Nucleus accumbens (tissue), 56 donors: ENCODE measurements at places on chromosomes 11 and 22.

DNA sequence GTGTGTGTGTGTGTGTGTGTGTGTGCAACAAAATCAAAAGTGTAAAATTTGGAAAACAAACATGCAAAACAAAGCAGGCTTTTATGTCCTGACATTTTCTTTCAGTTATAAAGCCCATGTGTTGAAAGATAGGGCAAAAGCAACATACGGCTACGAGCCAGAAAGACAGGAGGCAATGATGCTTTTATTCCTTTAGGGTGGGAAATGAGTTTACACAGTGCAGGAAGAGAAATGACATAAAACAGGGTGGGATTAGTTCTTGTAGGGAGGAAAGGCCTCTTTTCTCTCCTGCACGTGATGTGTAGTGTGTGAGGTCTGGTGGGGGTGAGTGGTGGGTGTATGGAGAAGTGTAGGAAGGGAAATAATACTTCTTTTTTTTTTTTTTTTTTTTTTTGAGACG lies 29.4 kb downstream of the IL18 start:
- DNase-seq: no peak

DNA sequence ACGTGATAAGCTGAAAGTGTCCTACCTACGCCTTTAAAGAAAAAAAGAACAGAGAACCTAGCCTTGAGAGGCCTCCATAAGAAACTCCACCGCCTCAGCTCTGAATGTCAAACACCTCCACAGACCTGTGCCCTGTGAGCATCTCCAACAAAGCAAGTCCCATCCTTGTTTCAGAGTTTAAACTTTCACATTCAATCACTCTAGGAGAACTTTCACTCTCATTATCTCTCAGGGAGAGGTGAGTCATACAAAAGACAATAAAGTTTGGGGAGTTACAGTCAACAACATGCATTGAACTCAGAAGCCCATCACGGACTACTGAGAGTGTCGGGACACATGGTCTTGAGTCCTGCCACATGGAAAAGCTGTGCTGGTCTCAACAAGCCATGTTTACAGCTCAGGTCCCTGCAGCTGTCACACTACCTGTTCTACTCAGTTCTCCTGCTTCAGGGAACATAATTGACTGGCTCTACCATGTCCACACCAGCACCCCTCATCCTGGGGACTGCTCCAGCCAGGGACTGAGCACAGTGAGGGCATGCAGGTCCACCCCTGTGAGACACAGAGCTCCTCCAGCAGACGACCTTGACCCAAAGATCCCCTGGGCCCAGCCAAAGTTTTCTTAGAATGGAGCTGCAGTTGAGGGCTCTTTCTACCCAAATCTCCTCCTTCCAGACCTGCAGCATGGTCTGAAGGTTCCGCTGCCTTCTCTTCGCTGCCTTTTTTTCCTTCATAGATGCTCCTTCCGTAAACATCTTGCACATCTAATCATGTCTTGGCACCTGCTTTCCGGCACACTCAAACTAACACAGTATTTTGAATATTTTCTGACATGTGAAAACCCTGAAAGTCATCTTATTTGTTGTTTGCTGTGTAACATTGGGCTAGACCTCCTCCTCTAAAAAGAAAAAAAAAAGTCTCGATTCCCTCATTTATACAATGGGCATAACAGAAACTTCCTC lies 114.9 kb downstream of the ETS1 start:
- DNase-seq: no peak

- no peak for DNase-seq
Observed at GRCh38 chr11:34185926-34186841, 80.8 kb downstream of the NAT10 start.

DNA sequence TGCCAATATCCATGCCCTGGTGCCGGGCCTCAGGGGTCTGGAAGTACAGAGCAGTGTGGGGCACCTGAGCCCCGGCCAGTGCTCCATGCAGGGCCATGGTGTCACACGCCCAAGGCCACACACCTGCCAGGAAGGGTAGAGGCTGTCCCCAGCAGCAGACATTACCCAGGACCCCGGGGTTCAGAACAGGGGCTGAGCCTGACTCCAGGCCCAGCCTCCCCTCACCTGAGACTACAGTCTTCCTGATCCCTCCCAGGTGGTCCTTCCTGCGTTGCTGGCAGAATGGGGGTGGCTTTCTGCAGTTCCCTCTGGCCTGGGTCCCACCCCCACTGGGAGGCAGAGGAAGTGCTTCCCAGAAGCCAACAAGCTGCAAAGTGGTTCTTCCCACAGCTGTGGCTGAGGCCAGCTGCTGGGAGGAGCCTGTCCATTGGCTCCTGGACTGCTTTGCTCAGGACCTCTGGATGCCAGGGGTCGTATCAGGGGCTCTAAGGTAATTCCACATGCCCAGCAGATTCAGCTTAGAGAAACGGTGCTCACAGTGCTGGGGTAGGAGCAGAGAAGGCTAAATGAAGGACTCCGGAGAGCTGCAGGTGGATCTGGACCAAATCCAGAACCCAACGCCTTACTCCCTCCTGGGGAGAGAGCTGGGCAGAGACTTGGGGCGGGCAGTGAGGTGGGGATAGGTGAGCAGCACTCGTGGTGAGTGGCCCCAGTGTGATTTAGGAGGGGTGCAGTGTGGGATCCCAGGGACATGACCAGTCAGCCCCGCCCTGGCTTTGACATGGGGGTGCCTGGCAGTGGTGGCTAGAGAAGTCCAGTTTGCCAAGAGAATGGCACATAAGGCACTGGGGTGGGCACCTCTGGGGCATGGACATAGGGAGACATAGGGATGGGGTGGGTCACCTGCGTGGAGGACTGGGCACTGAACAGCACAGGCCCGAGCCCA lies 12.6 kb downstream of the TCIRG1 start:
- no peak for DNase-seq

DNA sequence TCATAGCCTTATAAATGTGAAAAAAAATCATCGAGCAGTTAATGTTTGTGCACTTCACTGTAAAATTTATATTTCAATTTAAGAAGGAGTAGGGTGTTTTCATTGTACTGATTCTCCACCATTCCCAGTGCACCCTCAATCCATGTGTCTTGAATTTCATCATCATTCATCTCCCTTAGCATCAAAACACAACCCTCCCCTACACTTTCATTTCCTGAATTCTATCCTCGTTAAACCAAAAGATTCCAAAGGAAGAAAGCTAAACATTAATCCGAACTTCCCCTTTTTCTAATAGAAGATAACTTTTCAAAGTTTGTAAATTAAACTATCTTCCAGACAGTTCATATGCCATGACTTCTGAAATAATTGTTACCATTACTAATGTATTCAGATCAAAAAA lies 34.1 kb upstream of the OR8B8 start:
- no peak for DNase-seq

- no peak for DNase-seq
Observed at GRCh38 chr11:134021326-134021725, 47.5 kb upstream of the JAM3 start.

GRCh38 chr22:20138868-20139267 lies 7.3 kb downstream of the ZDHHC8 start:
- no peak for DNase-seq

DNA sequence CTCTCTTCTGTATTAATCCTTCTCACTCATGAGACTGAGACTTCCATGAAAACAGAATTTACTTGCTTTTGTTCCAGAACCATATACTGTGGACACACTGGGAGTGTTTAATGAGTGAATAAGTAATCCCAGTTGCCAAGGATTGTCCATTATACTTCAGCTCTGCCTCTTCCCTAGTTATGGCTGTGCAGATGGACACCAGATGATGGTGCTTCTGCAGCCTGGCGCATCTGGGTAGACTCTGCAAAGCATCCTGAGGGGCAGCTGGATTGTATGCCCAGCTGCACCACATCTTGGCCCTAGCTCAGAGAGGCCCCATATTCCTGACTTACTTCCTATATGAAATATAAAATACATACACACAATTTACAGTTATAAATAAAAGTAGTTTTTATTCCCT lies 43.5 kb downstream of the DBX1 start:
- DNase-seq: no peak

DNA sequence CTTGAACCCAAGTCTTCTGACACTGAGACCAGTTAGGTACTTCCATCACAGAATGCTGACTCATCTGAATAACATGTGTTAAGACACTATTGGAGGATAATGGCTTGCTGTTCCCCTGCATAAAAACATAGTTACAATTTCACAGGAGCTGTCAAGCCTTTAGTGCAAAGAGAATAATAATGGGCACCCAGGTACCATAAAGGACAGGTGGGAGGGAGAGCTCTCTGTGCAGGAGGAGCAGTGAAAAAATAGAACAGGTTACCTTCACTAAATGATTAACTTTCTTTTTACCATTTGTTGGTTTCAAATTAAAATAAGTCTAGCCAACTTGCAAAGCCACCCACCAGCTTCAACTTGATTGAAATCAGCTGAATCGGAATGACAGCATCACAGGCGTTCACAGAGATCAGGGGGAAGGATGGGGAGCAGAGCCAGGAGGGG lies 173.2 kb downstream of the DSCAML1 start:
- peak; percentile 31 for DNase-seq

DNA sequence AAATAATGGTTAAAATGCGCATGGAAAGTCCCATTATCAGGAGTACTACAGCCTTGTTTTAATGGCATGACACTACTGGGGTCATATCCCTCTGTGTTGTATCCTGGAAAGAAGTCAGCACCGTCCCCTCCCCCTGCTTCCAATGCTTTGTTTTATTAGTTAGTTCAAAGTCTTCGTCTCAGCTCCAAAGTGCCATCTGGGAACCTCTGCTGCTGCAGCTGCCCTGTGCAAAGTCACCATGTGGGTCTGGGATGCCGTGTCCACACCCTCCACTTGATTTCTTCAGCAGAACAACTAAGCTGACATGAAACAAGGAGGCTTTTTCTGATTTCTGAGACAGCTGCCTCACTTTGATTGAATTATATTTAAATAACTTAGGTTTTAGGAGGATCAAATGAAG lies 29.5 kb upstream of the NCAM1 start:
- no peak for DNase-seq

GRCh38 chr11:69296890-69297786 lies 3.2 kb downstream of the MYEOV start:
- DNase-seq: peak; percentile 44

GRCh38 chr22:30755759-30756124 lies 61.1 kb downstream of the OSBP2 start:
- DNase-seq: no peak

- no peak for DNase-seq
Observed at GRCh38 chr22:20256551-20257211, 11.4 kb downstream of the RTN4R start.

- no peak for DNase-seq
Observed at GRCh38 chr11:109911488-109911887, 181.7 kb upstream of the ZC3H12C start.

GRCh38 chr11:123582992-123583504 lies 71.4 kb downstream of the SCN3B start:
- no peak for DNase-seq

GRCh38 chr22:39960791-39961746 lies 872 bp downstream of the TMA7B start:
- DNase-seq: no peak

DNA sequence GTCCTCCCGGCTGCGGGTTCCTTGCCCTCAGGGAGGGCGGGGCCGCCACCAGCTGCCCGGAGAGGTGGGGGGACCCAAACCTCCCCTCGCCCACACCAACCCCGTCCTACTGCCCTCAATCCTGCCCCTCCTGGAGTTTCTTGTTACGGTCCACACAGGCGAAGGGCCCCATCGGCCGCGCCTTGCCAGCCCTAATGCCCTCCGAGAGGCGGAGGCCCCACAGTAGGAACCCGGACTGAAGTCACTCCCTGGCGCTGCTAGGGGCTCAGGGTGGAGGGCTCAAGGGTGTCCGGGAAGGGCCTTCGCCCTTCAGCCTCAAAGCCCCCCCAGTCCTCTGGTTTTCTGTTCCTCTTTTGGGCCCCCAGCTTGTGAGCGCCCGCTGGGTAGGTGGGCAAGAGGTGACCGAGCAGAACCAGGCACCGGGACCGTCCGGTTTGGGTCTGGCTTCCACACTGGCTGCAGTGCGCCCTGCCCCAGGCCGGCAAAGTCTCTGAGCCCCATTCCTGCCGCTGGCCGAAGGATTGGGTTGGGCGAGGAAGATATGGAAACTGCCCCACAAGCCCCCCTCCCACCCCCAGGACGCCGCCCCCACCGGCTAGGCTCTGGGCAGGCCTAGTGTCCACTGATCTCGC lies 24.5 kb downstream of the DUSP8 start:
- DNase-seq: no peak

- DNase-seq: no peak
Observed at GRCh38 chr11:101487775-101488174, 96.0 kb downstream of the TRPC6 start.

DNA sequence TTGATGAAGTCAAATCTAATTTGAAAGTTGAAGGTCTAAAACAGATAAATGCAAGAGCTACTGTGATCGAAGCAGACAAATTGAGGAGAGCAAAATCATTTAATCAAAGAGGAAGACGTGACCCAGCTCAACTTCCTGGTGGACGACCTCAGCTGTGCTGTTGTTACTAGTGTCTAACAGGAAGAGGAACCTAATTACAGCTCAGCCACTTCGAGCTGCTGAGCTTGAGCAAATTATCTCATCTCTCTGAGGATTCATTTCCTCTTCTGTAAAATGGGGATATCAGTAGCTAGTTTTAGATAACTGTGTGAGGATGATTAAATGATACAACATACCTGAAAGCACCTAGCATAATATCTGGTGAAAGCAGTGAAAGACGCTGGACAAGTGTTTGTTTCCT lies 48.6 kb upstream of the OLFML1 start:
- DNase-seq: no peak

- no peak for DNase-seq
Observed at GRCh38 chr22:24986816-24987215, 34.3 kb downstream of the KIAA1671 start.

DNA sequence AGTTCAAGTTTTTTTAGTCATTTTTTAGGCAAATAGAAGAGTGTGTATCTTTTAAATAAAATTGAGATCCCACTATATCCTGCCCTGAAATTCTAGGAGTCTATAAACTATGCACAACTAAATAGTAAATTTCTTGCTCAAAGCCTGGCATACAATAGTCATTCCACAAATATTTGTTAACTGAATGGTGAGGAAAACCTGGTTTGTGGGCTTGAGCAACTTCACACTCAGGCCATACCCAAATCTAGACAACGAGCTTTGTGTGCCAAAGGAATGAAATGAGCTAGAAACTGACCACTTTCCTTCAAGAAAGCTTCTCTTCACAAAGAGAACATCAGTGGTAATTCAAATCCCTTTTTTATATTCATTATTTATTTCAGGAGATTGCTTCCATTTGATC lies 39.6 kb upstream of the AMOTL1 start:
- no peak for DNase-seq

DNA sequence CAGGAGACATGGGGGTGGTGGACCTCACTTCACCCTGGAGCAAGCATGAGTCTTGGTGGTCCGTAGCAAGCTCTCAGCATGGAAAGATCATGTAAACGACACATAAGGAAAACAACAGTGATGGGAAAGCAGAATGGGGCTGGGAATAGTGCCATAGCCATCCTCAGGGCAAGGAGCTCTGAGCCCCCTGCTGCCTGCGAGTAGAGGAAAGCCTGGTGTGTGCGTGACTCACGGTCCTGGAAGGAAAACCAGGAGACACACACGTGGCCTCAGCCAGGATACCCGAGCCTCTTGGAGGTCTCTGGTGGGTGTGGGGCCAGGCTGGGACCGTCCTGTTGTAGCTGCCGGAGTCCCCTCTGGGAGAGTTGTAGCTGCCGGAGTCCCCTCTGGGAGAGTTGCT lies 12.4 kb downstream of the SHANK3 start:
- no peak for DNase-seq

GRCh38 chr11:18383388-18384156 lies 10.8 kb upstream of the LDHA start:
- DNase-seq: no peak
